Memory B cell (primary cell): ENCODE measurements at places on chromosomes 13 and 19.

DNA sequence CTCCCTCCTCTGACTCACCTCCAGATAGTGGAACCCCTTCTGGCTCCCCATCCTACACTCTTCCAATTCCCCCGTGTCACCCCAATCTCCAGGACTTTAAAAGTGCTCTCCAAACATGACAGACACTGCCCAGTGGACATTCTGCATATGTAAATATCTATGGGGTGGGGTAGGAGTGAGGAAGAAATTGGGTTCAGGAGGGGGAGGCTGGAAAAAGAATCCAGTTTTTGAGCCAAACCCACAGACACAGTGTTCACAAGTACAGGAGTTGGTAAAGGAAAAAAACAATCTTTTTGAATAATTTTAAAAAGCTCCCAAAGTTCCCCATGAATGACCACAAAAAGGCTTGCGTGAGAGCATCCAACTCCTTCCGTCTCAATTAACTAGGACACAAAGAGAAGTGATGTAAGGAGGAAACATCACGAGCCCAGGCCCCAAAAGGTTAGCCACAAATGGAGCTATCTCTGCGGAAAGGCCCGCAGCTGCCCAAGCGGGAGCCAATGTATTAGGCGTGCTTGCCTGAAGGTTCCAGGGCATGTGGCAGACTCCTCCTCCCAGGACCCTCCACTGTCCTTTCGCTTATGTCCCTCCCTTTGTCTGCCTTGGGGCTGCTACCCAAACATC lies 18.0 kb downstream of the ZC3H4 start:
- no peak for DNase-seq

DNA sequence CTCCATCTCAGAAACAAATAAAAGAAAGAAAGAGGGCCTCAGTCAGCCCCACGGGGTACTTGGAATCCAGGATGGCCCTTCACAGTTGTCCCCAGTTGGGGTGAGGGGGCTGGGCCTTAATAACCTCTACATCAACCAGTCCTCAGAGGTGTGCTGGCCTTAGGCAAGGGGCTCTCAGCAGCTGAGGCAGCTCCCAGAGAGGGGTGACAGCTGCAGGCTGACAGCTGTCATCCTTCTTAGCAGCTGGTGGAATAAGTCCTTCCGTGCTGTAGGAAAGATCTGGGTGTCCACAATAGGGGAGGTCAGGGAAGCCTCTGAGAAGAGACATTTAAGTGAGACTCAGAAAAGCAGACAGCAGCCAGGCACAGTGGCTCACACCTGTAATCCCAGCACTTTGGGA lies 7.4 kb downstream of the BCAM start:
- no peak for DNase-seq

DNA sequence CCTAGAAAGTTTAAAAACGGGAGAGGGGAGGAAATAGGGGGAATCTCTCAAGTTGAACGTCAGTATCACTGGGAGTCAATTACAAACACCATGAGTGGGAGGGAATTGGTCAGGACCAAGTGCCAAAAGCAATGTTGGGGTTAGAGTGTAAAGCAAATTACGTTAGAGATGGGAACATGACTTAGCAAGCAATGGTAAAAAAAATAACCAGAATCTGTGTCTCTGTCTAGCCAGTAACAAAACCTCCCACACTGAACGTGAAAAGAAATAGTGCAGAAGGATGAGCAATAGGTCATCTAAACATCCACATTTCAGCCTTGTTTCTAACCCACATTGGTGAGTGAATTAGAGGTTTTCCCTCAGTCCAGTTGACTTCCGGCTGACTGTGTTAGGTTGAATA lies 242.2 kb downstream of the COG6 start:
- DNase-seq, result no peak

- no peak for DNase-seq
Observed at GRCh38 chr19:41324921-41325639, 15.1 kb downstream of the CCDC97 start.

DNA sequence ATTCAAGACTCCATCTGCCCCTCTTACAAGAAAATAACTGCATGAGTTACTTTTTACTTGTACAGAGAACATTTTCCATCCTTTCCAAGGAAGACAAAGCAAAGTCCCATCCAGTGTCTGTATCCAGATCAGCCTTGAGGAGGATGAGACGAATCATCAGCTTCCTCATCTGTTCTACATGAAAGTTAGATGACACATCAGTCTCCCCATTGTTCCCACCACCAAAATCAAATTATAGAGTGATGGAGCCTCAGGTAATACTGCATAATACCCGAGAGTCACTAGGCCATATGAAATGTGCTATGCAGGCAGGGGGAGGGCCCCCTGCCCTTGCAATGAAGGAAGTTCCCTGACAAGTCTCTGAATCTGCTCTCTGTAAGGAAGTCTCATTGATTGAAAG lies 1244.6 kb upstream of the SLC10A2 start:
- DNase-seq, result no peak

GRCh38 chr13:93249364-93250306 lies 23.0 kb downstream of the GPC6 start:
- DNase-seq, result no peak

- no peak for DNase-seq
Observed at GRCh38 chr19:32041681-32042292, 303.6 kb upstream of the ZNF507 start.

DNA sequence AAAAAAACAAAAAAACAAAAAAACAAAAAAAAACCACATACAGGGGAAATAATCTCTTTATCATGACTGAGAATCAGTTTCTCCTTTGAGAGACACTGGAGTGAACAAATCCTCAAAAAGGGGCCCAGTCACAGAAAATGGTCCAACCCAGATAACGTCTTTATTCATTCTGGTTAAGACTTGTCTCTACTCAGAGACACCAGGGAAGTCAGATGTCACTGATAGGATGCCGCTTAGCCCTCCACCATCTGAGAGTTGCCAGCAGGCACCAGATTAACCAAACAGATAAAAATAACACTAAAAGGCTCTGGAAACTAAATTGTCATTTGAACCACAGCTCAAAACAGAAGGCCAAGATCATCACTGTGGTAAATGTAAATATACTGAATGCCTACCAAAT lies 1163.4 kb upstream of the ATXN8OS start:
- DNase-seq, result no peak

GRCh38 chr13:105118426-105118985 lies 1417.0 kb downstream of the EFNB2 start:
- no peak for DNase-seq

DNA sequence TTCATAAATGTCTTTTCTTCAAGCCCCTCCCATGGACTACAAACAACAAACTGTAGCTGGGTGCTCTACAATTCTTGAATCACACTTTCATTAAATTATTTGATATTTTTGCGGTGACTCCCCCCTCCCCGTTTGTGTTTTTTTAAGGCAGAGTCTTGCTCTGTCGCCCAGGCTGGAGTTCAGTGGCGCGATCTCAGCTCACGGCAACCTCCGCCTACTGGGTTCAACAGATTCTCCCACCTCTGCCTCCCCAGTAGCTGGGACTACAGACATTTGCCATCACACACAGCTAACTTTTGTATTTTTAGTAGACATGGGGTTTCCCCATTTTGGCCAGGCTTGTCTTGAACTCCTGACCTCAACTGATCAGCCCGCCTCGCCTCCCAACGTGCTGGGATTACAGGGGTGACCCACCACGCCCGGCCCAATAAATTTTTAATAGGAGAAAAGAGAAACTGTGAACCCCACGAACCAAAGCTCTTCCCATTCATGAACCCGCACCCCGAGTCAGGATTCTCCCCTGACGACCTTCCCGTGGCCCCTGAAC lies 703 bp downstream of the ZNF506 start:
- DNase-seq, result no peak

DNA sequence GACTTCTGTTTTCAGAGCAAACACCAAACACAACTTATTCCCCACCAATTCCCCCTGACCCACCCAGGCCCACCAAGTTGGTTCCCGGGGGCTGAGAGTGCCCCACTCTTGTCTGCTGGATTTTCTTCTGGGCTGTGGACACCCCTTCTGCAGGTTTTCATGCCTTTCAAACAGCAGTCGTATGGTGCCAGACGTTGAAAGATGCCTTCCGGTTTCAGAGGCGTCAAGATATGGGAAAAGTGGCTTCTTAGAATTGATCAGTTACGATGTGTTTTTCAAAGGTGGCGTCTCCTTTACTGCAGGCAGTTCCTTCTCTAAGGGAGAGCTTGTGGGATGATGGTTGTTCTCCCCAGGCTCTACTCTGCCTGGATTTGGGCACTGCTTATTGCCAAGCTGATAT lies 12.7 kb downstream of the CLEC11A start:
- no peak for DNase-seq

DNA sequence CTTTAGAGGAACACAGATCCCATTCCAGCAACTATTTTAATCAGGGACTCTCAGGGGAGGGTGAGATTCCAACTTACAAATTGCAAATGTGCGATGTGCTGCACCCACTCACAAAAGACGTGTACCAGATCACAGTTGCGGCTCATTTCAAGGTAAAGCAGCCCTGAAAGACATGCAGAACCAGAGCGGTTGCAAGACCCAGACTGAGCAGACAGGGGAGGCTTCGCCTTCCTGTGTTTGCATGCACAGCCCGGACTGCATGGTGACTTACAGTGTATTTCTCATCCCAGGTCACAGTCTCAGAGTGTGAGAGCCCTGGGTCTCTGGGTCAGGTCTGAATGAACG lies 84.6 kb downstream of the ATP11A start:
- no peak for DNase-seq

DNA sequence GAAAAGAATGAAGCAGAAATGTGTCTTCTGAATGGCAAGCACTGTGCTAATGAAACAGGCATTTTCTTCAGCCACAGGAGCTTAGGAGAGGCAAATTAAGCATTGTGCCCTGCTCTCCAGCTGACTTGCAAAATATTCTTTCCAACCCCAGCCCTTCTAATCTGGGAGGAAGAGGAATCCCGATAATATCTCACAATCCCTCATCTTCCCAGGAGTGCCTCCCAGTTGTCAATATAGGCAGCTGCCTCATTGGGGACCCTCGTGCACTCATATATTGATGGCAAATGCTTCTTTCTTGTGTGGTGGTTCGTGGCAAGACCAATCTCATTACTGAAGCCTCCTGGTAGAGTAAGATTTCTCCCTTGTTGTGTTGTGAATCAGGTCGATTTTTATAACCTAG lies 299.0 kb downstream of the COG6 start:
- DNase-seq, result no peak

- DNase-seq, result no peak
Observed at GRCh38 chr13:19239114-19239860, 57.7 kb upstream of the TUBA3C start.

DNA sequence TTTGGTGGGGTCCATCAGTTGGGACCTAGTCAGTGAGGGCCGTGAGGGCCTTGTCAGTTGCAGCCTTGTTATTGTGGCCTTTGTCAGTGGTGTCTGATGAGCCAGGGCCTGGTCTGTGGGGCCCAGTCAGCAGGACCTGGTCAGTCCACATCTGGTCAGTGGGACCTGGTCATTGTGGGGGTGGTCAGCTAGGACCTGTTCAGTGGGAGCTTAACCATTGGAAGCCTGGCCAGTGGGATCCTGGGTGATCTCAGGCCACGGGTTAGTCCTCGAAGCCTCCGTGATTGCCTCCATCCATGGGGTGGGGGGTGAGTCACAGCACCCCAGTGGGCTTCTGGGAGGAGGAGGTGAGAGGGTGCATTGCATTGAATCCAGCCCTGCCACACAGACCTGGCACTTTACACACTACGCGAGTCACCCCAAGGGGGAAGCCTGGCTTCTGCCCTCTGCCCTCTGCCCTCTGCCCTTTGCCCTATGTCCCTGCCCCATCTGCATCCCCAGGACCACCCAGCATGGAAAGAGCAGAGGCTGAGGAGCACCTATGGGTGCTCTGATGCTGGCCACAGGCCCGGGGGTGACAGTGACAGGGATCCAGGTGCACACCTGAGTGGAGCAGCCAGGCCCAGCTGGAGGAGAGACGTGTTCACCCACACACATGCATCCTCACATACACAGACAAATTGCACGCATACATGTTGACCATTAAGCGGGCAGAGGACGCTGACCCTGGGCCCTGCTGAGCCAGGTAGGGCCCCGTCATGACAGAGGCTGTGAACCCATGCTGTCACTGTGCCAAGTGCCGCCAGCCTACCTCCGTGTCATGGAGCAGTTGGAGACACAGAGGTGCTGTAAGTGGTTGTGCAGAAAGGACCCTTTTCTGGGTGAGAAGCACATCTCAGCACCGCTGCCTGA lies 59.8 kb upstream of the TPM4 start:
- no peak for DNase-seq

DNA sequence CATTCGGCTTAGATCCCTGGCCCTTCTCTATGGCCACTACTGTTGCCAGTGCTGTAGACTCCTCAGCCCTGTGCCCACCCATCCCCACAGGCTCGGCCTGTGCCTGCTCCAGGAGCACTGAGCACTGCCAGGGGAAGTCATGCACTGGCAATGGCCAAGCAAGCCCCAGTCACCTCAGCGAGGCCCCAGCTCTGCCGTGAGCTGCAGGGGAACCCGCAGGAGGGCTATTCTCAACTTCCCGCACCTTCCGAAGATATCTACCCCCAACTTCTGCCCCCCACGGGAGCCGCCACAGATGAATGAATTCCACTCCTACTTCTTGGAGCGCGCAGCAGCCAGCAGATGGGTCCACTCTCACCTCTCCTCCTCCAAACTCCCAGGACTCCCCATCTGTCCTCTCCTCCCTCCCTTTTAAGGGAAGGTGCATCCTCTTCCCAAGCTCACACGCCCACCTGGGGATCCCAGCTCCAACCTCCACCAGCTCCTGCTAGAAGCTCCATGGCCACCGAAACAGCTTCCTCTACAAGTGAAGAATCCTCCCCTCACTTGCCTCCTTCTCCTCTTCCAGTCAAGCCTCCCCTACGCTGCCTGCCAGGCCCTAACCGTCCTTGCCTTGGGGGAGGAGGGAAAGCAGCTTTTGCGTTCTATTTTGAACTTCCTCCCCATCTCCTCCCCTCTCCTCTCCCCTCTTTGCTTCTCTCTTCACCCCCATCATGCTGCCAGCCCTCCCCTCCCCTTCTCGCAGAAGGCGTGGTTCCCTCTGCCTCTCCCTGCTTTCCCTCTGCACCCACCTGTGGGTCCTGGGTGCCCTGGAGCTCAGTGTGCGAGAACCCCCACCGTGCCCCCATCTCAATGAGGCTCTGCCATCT lies 52.2 kb downstream of the PEPD start:
- DNase-seq, result no peak

DNA sequence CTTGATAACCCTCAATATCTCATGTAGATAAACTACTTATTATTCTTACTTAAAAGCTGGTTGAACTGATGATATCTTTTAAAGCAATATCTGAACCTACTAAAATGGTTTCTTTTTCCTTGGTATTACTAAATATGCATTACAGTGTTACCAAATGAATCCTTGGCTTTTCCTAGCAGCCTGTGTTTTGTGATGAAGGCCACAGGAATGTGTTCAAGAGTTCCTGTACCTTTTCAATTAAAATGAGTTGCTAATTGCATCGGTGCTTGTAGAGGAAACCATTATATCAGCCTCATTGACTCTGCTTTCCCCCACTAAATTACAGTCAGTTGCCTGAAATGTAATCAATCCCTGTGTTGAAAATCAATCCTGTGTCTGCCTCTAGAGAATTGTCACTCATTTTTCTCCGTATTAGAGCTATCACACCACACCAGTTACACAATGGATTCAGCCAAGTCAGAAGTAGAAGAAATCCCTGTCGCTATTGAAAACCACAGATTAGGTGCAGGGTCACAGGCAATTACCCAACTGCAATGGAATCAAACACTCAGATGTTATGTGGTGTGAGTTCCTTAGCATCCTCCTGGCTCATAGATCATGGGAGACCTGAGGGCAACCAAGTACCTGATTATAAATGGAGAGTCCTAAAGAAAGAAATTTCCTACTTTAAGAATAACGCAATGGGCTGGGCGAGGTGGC lies 13.3 kb downstream of the FAM216B start:
- no peak for DNase-seq
